ENCODE measurements at places on chromosomes 4 and X.

GRCh38 chr4:187541666-187542065 lies 453.9 kb upstream of the ZFP42 start:
- DNase-seq = no peak

DNA sequence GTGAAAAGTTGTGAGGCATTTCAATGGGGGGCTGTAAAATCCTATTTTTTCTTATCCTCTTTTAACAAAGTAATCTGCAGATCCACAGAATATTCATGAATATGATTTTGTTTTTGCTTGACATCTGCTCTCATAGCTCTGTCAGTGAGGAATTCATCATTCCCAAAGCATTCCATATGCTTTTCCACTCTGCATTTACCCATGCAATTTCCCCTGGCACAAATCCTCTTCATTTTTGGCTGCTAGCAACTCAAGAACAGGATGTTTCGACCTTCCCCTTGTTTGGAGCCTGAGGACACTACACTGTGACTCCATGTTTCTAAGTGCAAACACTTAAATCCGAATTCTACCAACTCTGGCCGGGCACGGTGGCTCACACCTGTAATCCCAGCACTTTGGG lies 48.5 kb downstream of the KLHL15 start:
- DNase-seq = no peak

DNA sequence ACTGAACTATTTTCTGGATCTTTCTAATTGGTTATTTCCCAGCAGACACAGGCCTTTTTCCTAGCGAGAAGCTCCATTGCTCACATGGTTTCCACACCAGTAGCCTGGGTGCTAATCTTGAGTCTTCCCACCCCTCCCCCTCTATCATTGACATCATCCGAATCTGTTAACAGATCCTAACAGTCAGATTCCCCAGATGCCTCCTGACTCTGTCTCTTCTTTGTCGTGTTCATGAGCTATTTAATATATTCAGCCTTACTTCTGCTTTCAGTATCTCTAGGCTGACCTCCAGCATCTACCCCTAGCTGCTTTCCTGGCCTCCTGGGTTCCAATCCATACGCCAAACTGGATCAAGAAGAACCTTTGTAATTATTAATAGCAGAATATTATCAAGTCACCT lies 85.0 kb downstream of the CLNK start:
- DNase-seq = no peak

GRCh38 chr4:56696056-56696455 lies 15.0 kb upstream of the HOPX start:
- DNase-seq = no peak

DNA sequence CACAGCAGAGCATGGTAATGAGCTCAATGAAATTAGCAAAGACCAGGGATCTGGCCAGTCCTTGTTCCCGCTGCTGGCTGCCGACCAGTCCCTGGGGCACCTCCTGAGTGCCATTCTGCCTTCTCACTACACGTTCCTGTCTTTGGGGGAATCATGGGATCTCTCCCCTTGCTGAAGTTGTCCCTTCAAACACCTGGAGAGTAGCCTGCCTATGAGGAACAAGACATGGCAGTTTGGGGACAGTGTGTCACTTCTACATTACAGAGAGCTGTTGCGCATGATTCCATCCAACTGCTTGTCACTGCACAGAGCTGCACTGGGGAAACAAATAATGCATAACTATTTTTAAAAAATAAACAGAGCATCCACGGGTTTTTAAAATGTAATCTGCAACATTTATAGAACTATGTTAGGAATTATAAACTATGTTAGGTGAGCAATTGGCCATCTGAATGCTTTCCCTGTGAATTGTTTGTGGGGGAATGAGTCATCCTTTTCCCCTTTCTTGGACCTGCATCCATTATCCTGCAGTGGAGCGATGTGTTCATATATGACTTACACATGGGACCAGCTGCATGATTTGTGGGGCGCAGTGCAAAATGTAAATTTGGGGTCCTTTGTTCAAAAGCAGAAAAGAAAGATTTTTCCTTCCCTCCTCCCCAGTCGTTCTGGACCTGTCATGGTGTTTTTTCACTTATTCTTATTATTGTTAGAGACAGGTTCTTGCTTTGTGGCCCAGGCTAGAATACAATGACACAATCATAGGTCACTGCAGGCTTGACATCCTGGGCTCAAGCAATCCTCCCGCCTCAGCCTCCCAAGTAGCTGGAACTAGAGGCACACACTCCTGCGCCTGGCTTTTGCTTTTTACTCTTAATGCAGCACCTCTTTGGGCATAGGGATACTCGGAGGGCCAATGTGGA lies 115.0 kb upstream of the TBL1X start:
- DNase-seq = no peak

DNA sequence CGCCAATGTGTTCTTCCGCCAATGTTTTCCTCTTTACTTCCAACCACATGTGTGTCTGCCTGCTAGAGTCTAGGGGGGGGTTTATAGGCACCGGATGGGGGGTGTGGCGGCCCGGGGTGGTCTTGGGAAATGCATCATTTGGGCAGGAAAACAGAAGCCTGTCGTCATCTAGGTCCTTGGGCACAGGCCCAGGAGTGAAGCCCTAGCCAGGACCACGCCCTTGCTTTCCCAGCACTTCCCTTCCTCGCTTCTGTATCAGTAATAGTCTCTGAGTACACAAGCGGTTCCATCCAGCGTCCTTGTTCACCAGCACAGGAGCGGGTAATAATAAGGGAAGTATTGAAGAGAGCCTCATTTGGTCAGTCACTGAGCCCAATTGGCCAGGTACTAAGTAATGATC lies 74.5 kb downstream of the QDPR start:
- DNase-seq = no peak

- DNase-seq = no peak
Observed at GRCh38 chrX:154013614-154014360, 5.9 kb downstream of the IRAK1 start.

DNA sequence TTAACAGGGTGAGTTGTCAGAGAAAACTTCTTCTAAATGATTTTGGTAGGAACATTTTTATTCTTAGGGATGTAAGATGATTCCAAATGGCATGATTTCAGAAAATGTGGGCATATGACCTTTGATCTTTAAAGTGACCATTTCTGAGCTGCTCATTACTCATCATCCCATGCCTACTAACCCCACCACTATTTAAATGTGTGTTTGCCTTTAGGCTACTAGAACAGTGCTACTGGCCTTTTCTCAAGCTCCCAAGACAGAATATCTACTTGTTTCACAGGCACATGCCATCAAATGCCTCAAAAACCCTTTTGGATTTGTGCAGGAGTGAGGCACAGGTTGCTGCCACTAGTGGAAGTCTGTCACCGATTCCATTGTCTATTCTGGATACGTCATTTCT lies 428.2 kb downstream of the ADAM29 start:
- no peak for DNase-seq

DNA sequence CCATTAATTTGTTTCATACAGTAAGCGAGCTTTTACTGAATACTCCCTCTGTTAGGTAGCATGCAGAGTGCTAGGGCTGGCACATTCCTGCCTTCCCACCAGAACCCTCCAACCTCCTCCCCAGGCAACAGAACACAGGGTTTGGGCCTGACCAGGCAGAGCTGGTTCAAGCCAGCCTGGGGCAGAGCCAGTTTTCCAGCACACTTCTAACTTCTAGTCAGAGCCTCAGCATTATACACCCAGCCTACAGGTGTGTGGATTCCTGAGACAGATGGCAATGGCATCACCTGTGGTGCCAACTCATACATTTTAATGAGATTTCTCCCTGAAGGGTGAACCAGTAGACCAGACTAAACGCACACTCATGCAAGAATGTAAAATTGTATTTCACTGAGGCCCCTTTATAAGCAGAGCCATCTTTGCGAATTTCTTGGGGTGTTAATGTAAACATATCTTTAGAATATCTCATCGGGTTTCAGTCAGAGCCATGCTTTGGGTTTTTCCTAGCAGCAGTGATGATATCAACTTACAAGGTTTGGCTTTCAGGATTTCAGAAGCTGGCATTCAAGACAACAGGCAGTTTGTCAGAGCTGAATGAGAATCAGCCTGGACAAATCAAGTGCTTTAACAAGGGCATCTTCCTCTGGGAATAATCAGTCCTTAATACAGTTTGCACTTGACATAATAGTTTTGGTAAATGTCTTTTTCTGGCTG lies 92.0 kb downstream of the GATB start:
- no peak for DNase-seq

GRCh38 chr4:1712216-1713002 lies at the start of gene SLBP:
TSS of gene SLBP (minus strand) at chr4:1712319. CDS start at chr4:1712188, 131 bp downstream.
- DNase-seq = peak; percentile 96

DNA sequence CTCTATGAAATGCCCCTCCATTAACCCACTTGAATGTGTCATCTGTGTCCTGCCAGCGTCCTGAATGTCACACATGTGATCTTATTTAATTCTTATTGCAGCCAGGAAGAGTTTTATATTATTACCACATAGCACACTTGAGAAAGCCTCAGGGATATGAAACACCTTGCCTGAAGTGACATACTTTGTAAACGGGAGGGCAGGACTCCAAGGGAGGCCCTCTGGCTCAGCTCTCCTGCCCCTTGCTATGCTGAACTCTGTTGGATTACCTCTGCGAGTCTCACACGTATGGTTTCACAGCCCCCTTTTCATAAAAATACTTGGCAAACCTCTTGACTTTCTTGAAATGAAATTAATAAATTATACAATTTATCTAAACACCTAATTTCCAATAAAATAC lies 11.1 kb upstream of the ZCCHC4 start:
- DNase-seq = no peak

DNA sequence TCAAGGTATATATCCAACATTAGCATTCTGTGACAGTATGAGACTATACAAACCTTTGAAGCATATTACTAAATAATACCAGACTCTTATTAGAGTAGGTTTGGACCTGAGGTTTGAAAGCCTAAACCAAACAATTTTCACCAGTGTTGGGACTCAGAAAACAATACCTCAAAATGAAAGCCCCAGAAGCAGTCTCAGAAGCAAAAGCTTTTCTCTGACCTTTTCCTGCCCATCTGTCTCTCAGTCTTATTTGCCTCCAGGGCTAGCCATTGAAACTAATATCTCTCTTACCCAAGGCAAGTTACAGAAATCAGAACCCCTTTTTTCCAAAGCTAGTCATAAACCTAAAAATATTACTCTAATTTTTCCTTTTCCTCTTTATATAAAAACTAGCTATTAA lies 163.3 kb downstream of the PTCHD1 start:
- peak; percentile 45 for DNase-seq

GRCh38 chr4:80529026-80529425 lies 193.5 kb downstream of the CFAP299 start:
- no peak for DNase-seq

DNA sequence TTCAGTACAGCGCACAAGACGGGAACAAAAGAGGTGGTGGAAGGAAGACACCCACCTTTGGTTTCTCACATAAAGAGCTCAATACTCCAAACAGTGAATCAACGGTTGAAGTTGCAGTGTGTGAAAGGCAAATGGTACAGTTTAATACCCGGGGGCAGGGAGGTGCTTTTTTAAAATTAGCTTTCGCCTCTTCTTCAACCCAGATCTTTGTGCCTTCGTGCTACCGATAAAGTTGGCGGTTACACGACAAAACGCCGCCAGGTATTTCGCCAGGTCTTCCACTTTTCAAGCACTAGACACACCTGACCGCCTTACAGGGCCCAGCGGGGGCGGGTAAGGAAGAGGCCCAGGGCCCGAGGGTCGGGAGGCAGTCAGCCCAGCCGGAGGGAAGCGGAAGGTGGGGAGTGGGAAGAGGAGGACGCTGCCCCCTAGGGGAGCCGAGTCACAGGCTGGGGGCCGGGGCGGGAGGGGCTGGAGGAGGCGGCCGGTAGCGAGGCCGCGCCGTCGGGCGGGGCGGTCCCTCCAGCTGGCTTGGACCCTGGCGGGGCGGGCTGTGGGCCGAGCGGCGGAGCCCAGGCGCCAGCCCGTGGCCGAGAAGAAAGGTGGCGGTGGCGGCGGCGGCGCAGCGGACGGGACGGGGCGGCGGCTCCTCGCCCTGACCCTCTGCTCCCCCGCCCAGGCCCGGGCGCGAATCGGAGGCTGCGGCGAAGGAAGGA lies 16.0 kb downstream of the UTP3 start:
- peak; percentile 82 for DNase-seq

- DNase-seq = no peak
Observed at GRCh38 chr4:123870216-123870876, 473.8 kb downstream of the SPRY1 start.

- peak; percentile 60 for DNase-seq
Observed at GRCh38 chr4:159016593-159017024, 86.3 kb upstream of the RAPGEF2 start.

DNA sequence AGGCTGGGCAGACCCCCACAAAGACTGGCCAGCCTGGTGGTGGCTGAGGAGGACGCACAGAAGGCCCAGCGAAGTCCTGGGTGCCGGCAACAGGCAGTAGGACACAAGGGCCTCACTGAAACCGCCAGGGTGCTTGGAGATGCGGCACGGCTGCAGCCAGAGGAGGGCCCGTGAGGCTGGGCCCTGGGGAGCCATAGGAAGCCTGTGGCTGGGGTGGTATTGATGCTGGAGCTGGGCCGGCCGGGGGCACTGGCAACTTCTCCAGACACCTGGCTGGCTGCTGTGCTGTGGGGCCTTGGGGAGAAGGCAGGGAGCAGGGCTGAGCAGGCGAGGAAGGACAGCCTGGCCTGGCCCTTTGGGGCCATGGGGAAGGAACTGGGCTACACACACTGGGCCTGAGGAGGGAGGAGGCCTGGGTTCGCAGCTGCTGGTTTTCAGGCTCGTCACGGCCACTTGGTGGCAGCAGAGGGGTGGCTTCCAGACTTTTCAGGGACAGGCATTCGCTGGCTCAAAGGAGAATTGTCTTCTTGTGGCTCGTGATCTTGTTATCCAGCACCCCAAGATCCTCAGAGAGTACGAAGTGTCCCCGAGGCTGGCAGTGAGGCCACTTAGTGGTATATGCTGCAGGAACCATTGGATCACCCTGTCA lies 37.2 kb downstream of the ATP2B3 start:
- peak; percentile 15 for DNase-seq

DNA sequence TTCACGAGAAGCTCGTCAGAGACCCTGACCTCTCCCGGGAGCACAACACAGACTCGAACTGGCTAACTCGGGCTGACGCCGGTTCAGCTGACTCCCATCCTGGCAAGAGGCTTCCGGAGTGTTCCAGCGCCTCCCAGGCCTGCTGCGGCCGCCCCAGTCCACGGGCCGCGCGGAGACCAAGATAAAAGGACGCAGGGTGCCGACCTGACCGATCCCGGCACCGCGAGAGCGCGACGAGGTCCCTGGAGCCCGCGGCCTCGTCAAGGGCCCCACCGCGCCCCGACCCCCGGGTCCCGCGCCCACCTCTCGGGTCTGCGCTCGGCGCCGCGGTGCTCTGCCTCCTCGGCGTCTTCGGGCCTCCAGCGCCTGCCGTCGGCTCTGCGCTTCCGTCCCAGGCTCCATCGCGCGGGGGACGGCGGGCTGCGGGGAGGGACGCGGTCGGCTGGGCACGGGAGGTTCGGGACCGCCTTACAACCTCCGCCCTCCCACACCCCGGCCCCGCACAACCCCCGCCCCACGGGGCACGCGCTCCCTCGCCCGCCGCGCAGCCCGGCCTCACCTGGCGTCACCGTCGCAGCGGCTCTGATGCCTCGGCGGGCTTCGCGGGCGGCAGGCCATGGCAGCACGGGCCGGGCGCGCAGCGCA lies 426 bp downstream of the SLBP start:
- DNase-seq = peak; percentile 31

DNA sequence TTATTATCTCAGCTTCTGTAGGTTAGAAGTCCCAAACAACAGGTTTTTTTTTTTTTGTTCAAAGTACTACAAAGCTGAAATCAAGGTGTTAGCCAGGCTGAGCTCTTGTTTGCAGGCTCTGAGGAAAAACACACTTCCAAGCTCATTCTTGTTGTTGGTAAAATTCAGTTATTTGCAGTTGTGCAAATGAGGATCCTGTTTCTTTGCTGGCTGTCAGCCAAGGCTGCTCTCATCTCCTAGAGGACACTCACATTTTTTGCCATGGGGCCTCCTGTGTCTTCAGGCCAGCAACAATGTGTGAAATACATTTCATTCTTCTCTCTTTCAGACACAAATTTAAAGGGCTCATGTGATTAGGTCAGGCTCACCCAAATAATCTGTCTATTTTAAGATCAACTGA lies 60.3 kb upstream of the HSD17B10 start:
- DNase-seq = no peak

Measured in MM.1S (cell line).